ENCODE measurements at places on chromosomes 4 and X.

DNA sequence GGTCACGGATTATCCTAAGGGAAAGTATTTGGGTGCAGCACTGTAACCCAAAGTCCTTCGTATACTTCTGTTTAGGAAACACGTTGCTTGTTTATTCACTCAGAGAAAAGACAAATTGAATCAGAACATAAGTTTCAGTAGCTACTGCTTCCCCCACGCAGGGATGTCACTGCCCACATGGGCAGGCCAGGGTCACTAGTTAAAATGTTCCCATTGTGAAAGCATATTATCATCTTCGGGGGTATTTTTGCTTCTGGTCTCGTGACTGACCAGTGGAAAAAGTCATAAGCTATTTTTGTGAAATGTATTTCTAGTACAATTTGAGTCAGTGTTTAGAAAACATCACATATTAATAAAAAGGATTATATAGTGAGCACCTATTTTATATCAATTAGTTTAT, 377.8 kb downstream of the PCDH7 start:
- DNase-seq, result no peak

DNA sequence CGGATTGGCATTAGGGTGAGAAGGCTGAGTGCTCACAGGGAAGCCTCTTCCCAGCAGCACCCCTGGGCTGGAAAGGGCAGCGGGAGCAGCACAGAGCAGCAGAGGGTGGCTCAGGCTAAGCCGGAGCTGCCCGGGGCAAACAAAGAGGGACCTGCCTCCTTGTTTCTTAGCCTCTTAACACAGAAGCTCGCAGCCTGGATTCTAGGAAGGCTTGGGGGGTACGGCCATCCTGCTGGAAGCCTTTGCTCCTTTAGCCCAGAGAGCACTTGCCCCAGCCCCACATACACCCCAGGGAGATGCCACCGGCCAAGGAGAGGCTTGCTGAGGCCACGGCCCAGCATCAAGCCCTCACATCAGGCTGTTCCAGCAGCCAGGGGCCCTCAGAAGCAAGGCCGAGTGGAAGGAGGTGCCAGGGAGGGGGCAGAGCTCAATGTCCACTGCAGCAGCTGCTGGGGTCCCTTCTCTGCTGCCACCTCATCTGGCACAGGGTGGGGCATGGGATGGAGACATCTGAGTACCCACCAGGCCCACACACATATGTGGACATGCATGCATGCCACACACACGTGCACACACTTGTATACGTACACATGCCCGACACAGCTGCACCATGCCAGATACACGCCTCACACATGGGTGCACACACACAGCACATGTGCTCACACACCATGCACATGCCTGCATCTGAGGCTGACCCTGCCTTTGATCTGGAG, 20.3 kb upstream of the SPON2 start:
- peak; percentile 7 for DNase-seq

DNA sequence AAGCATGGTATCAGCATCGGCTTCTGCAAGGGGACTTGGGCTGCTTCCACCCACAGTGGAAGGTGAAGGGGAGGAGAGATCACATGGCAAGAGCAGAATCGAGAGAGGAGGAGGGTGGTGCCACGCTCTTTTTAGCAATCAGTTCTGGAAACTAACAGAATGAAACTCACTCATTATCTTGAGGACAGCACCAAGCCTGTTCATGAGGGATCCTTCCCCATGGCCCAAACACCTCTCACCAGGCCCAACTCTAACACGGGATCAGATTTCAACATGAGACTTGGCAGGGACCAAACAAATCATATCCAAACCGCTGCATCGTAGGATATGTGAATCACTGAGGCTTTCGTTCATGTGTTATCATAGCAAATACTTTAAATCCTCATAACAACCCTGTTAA, 125.5 kb downstream of the GPC3 start:
- DNase-seq, result no peak

DNA sequence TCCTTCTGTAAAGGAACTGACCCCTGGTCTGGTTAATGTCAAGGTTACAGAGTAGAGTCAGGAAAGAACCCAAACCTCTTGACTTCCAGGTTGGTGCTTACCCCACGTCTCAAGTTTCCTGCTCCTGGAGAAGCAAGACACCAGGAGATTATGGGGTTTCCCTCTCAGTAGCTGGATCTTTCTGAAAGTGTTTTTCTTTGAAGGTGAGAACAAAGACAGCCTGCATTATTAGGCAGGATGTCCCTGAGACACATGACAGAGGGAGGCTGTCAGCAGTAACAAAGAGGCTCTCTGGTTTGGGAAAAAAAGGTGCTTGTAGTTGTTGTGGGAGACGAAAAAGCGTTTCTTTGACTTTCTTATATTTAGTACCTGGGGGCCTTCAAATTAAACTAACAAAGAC, 44.7 kb upstream of the IGFBP7 start:
- no peak for DNase-seq

DNA sequence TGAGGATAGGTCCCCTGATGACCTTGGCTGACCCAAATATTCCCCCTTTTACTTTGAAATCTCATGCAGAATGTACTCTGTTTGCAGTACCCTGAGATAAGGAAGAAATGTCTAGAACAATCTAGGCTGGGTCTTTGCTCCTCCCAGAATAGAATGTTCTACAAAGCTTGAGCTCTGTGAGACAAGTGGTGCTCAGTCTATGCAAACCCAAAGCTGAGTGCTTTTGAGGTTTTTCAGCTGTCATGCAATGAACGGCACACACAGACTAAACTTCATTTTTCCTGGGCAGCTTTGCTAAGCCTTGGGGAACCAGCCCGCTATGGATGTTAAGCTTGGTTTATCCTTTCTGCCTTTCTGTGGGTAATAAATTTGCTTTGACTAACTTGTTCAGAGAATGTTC, 513.6 kb downstream of the FAT4 start:
- no peak for DNase-seq

DNA sequence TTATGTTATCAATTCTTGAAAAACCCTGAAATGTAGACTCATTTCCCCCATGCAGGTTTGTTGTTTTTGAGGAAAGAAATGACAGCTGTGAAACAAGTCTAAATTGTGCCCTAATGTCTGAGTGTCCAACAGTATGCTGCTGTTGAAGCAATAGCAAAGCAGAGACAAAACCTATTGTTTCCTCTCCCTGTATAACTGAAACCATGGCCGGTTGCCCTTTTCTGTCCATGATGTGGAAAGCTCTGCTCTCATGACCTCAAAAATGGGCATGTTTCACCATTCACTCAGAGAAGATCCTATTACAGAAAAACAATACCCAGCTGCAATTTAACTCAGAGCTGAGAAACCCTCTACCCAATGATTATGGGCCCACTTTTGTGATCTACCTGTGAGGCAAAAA, 312.6 kb upstream of the FTHL17 start:
- DNase-seq, result no peak

DNA sequence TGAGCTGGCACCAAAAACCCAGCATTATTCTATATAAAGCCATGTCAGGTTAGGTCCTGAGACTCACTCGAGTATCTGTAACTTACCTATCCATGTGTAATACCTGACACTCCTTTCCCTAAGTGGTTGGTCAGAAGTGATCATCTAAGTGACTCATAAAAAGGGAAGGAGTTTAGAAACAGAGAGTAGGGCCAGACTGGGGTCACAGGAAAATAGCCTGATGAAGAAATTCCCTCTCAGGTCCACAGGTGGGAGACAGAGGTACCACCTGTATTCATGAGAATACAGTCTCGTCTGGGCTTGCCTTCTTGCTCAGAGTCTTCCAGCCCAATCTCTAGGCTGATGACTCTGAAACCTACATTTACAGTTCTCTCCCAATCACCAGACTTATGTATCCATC, 161.8 kb upstream of the MAP3K15 start:
- no peak for DNase-seq

GRCh38 chr4:69833251-69833650, 26.7 kb downstream of the SULT1E1 start:
- no peak for DNase-seq

- peak; percentile 41 for DNase-seq
Observed at GRCh38 chr4:128517739-128518510, 230.3 kb upstream of the PGRMC2 start.

- DNase-seq, result peak; percentile 53
Observed at GRCh38 chr4:152045807-152046571, 285.2 kb upstream of the GATB start.

DNA sequence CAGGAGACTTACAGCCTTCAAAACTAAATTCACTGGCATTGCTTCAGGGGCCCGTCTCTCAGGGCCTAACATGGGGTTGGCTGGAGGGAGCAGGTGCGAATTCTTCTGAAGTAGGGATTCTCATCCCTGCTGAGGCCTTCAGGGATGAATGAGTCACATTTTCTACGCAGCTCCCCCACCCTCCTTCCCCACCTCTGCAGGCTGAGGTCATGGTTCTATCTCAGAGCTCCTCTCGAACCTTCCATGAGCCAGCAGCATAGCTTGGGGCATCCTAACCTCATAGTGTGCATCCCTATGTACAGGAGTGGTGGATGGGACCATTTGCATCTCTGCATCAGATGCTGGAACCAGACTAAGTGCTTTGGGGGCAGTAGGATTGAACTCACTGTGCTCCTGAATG, 309.2 kb downstream of the EVC2 start:
- DNase-seq, result no peak

- DNase-seq, result no peak
Observed at GRCh38 chrX:26581091-26581490, 365.1 kb downstream of the MAGEB5 start.

DNA sequence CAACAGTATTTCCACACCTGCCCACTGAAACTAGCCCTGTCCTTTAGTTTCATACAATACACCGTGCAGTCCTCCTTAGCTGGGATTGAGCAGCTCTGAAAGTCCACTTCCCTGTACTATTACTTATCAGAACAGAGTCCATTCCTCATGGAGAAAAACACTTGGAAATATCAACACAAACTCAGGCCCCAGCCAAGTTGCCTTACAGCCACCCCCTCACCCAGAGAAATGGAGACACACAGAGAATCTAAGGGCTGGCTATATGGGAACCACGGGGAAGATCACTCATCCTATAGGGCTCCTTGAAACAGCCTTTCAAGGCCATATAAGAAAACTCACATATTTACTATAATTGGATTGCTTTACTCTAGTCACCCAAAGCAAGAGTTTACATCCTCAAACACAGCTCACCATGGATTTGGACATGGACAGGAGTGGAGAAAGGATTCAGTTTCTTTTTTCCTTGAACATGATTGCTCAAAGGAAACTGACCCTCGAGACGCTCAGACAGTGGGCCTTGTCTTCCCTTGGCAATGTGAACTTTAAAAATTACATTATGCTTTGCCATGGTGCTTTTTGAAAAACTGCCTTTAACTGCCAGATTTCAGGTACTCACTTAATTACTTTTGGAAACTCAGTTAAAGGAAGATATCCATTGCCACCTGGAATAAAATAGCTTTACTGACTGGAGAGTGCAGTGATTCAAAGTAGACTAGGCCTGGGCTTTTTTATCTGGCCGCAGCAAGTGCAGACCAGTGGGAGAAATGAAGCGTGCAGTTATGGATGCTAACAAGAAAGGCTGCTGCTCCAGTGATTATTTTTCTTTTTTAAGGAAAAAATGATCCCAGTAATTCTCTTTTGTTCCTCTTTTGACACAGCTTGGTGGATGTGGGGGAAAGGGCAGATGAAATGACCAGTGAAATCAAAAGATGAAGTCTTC, 1.6 kb downstream of the SCARB2 start:
- no peak for DNase-seq

GRCh38 chrX:44570522-44570921, 27.9 kb upstream of the FUNDC1 start:
- no peak for DNase-seq

DNA sequence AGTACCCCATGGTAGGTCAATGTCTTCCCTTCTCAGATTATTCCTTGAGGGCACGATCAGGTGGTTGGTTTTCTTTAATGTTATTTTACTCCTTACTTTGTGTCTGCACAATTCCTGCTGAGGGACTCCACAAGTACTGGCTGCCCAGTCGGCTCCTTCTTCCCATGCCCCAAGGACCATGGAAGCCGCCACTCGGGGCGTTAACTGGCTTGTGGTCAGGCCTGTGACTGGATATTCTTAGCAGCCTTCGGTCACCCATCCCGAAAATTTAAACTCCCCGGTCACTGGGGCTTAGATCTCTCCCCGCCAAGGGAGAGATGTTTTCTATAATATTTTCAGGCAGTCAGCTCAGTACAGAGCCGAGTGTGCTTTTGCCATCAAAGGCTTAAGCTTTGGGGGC, 24.7 kb upstream of the BCOR start:
- DNase-seq, result no peak

- no peak for DNase-seq
Observed at GRCh38 chr4:125060376-125060775, 254.4 kb upstream of the FAT4 start.

- DNase-seq, result no peak
Observed at GRCh38 chr4:120886191-120886590, 36.3 kb downstream of the PRDM5 start.

DNA sequence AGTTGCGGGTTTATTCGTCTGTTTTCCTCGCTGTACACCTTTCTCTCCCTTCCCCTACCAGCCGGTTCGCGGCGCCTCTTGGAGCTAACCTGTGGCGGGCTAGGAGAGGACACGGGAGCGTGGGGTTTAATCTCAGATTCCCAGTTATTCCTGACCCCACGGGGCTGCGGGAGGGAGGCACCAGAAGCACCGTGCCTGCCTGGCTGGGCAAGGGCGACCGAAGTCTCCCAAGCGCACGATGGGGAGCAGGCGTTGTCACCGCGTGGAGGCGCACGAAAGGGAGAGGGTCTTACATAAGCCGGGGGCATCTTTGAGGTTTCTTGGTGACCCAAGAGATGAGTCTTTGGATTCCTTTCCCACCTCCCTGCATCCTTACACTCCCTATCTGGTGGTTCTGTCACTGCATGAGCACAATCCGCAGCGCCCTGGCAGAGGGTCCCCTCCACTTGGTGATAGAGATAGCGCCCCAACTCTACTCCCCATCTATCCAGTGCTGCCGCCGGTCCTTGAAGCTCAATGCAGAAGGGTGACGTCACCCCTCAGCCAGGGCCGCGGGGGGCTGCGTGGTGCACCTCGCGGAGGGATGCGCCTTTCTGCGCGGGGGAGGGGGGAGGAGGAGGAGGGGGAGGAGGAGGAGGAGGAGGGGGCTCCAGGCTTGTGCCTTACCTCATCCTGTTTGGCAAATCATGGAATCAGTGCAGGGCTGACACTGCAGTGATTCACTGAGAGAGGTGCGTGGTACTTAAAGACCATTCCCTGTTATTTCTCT, 793 bp downstream of the TSPAN7 start:
- no peak for DNase-seq

DNA sequence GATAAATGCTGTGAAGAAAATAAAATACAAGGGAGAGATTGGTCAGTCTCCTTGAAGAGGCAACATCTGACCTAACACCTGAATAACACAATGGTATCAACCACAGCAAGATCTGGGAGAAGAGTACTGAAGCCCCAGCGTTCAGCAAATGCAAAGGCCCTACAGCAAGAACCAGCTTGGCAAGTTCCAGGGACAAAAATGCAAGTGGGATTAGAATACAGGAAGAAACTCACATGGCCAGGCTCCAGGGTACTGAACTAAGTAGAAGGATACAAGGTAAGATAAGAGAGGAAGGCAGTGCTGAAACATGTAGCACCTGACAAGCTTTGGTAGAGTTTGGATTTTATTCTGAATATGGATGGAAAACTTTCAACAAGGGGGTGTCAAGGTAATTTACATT, 3.6 kb downstream of the SMIM14 start:
- DNase-seq, result no peak
